Vagina (tissue), 2 donors: ENCODE measurements at places on chromosomes 2 and 18. TPM values are rescaled to one million over a fixed set of nuclear protein-coding genes. Genes with fewer than 3 reads are reported as not detected.

- no peaks in the 10 kb centered on the region for H3K4me1 ChIP-seq
- H3K36me3 ChIP-seq: no peaks in the 10 kb centered on the region
- H3K4me3 ChIP-seq: no peak overlapping the region
These were observed 40.2 kb downstream of the CWC22 start for GRCh38 chr2:179966778-179967394.

GRCh38 chr2:235847576-235847975, 320.6 kb downstream of the GBX2 start:
- no peak for DNase-seq
- H3K4me1 ChIP-seq: no peaks in the 10 kb centered on the region

GRCh38 chr18:79956276-79956675, 4.8 kb upstream of the SLC66A2 start:
- H3K27ac ChIP-seq: no peak overlapping the region
- no peaks in the 10 kb centered on the region for H3K27me3 ChIP-seq
- H3K36me3 ChIP-seq: no peaks in the 10 kb centered on the region
- no peak overlapping the region for H3K4me3 ChIP-seq
- H3K4me1 ChIP-seq: peaks cover 10% of the 10 kb centered on the region
- no peak for DNase-seq

DNA sequence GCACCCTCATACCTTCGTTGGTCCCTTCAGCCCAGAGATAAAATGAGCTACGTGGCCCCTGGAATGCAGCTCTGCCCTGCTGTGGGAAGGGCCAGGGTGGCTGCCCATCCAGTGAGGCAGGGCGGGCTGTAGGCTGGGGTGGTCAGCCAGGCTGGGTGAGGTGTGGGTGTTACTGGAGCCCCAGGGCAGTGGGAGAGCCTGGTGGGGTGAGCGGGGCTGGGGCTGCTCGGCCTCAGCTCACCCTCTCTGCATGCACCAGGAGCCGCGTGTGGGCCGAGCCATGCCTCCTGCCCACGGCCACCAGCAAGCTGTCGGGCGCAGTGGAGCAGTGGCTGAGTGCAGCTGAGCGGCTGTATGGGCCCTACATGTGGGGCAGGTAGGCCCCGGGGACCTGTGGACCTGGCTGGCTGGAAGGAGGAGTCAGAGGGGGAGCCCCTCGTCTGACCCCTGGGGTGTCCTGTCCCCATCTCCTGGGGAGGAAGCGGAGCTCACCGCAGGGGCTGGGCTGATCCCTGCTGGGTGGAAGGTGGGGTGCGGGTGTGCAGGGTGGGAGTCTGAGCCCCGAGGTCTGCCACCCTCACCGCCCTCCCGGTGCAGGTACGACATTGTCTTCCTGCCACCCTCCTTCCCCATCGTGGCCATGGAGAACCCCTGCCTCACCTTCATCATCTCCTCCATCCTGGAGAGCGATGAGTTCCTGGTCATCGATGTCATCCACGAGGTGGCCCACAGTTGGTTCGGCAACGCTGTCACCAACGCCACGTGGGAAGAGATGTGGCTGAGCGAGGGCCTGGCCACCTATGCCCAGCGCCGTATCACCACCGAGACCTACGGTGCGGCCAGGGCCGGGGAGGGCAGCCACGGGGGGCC, 5.5 kb downstream of the RNPEPL1 start:
- no peak for DNase-seq
- H3K36me3 ChIP-seq: no peaks in the 10 kb centered on the region
- no peak overlapping the region for H3K4me3 ChIP-seq
- H3K27me3 ChIP-seq: no peaks in the 10 kb centered on the region

GRCh38 chr18:21051620-21052019, 60.0 kb downstream of the ROCK1 start:
- no peak overlapping the region for H3K27ac ChIP-seq
- peaks cover 39% of the 10 kb centered on the region for H3K4me1 ChIP-seq
- no peaks in the 10 kb centered on the region for H3K27me3 ChIP-seq
- no peaks in the 10 kb centered on the region for H3K36me3 ChIP-seq

The KCNE4 gene
- total RNA-seq: 4.9 TPM
